HepG2 (cell line): ENCODE measurements at places on chromosomes 11 and 22. TPM values are rescaled to one million over a fixed set of nuclear protein-coding genes. Genes with fewer than 3 reads are reported as not detected.
A peak's percentile ranks its signal among the peaks of the same experiment; 100 is the strongest.

The KCNQ1OT1 gene
- 2.5 and 18.9 TPM in 2 replicates for total RNA-seq

The CEP57 gene
- 59.4 and 85.6 TPM in 2 replicates for total RNA-seq

The COX8A gene
- total RNA-seq = 393 and 406 TPM in 2 replicates

The MOV10L1 gene
- 0.11 TPM in 1 of 2 replicates, not detected in the other for total RNA-seq

The P2RX6 gene
- total RNA-seq = 0.04 TPM in 1 of 2 replicates, not detected in the other

The PDGFD gene
- 0.22 and 0.29 TPM in 2 replicates for total RNA-seq

The SCN3B gene
- total RNA-seq = 0.07 TPM in 1 of 2 replicates, not detected in the other

The CCDC87 gene
- 0.17 and 0.42 TPM in 2 replicates for total RNA-seq

GRCh38 chr11:47854667-47855066 lies 6.5 kb upstream of the NUP160 start:
- peaks cover 15% of the 10 kb centered on the region for H3K4me1 ChIP-seq
- DNase-seq = no peak
- H3K27me3 ChIP-seq = no peaks in the 10 kb centered on the region
- H3K36me3 ChIP-seq = no peaks in the 10 kb centered on the region
- no peak overlapping the region for H3K4me3 ChIP-seq

DNA sequence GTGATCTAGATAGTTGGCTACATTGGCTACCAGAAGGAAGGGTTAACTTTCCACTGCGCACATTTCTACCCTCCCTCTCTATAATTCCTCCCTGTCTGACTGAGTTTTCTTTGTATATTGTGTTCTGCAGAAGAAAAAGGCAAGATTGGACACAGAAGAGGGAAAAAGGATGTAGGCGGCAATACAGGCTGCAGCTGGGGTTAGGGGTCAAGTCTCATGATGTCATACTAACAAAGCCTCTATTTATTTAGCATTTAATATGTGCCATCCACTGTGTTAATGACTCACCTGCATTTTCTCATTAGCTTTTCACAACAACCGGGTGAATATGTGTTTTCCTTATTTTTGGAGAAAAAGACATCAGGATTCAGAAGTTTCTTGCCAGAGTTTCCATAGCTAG lies 2.0 kb downstream of the FAM83F start:
- no peak overlapping the region for H3K4me3 ChIP-seq
- no peak for DNase-seq
- 0 out of 2 replicates have a peak, but pooled peaks cover 2% of the 10 kb centered on the region for H3K27me3 ChIP-seq
- no peak overlapping the region for H3K27ac ChIP-seq
- peaks cover 50% of the 10 kb centered on the region for H3K4me1 ChIP-seq

DNA sequence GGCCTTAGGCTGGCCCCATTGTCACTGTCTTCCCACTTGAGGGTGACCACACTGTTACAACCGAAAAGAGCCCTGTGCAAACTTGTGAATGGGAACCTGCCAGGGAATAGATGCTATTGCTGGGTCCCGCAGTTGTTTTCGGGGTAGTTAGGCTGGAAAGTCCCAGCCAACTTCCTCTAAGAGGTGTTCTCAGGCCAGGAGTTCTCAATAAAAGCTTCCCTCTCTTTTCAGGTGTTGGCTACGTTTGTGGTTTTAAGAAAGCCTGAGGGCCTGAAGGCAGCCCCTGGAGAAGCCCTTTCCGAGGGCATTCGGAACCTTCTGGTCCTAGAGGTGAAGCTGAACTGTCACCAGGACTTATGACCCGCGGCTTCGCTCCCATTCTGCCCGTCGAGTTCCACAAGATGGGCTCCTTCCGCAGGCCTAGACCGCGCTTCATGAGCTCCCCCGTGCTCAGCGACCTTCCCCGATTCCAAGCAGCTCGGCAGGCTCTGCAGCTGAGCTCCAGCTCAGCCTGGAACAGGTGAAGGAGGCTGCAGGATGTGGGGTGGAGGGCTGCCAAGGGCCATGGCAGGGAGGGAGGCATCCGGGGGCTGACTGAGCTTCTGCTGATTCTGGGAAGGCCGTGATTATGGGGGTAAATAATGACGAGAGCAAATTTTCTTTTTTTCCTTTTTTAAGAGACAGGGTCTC lies 104.8 kb downstream of the PRR5L start:
- H3K4me3 ChIP-seq = no peak overlapping the region
- no peak overlapping the region for H3K27ac ChIP-seq
- no peaks in the 10 kb centered on the region for H3K27me3 ChIP-seq
- no peaks in the 10 kb centered on the region for H3K4me1 ChIP-seq

GRCh38 chr22:35380013-35380412 lies 883 bp upstream of the HMOX1 start:
- H3K36me3 ChIP-seq = peaks cover 8% of the 10 kb centered on the region
- peak overlapping the region; percentile 81 for H3K4me3 ChIP-seq
- H3K4me1 ChIP-seq = peaks cover 90% of the 10 kb centered on the region
- peak overlapping the region; percentile 76 for H3K27ac ChIP-seq

- DNase-seq = no peak
- no peak overlapping the region for H3K4me3 ChIP-seq
- peaks cover 50% of the 10 kb centered on the region for H3K27me3 ChIP-seq
- peaks cover 9% of the 10 kb centered on the region for H3K4me1 ChIP-seq
- no peak overlapping the region for H3K27ac ChIP-seq
Measured at GRCh38 chr22:49753276-49753890, 74.3 kb downstream of the BRD1 start.

- H3K36me3 ChIP-seq = no peaks in the 10 kb centered on the region
- DNase-seq = no peak
- no peak overlapping the region for H3K4me3 ChIP-seq
- no peaks in the 10 kb centered on the region for H3K4me1 ChIP-seq
Measured at GRCh38 chr11:131633921-131634715, 263.7 kb downstream of the NTM start.

DNA sequence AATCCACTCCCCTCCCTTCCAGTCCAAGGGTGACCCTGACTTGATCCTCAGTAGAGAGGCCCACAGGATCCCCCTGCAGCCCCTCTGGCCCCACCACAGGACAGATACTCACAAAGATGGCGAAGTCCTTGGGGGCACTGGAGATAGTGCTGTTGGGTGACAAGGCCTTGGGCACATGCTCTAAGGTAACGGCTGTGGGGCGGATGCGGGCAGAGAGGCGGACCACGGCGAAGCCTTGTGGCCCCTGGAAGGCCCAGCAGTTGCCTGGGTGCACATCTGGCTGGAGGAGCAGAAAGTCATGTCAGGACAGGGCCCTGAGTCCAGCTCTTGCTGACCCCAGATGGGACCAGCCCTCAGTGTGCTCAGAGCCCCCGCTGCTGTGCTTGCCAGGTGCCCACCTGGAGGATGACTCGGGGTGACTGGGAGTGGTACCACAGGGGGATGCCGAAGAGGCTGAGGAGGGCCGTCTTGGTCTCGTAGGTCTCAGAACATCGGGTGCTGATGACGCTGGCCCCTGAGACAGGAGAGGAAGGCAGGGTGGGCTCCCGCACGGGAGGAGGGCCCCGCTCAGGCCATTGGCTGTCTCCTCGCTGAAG lies 17.2 kb downstream of the SUN2 start:
- peaks cover 10% of the 10 kb centered on the region for H3K4me1 ChIP-seq
- H3K27me3 ChIP-seq = no peaks in the 10 kb centered on the region
- H3K36me3 ChIP-seq = peaks cover 79% of the 10 kb centered on the region
- H3K4me3 ChIP-seq = no peak overlapping the region

GRCh38 chr22:24501301-24502005 lies 6.3 kb downstream of the UPB1 start:
- peak; percentile 64 for DNase-seq
- no peaks in the 10 kb centered on the region for H3K27me3 ChIP-seq
- peaks cover 100% of the 10 kb centered on the region for H3K4me1 ChIP-seq
- no peaks in the 10 kb centered on the region for H3K36me3 ChIP-seq
- H3K27ac ChIP-seq = peak overlapping the region; percentile 32
- H3K4me3 ChIP-seq = 0 out of 2 replicates have a peak overlapping the region, but pooled peaks have one; percentile 2

- H3K27ac ChIP-seq = no peak overlapping the region
- no peaks in the 10 kb centered on the region for H3K36me3 ChIP-seq
- H3K4me3 ChIP-seq = no peak overlapping the region
- H3K27me3 ChIP-seq = peaks cover 9% of the 10 kb centered on the region; the same call in 1 of the 3 replicates
Measured at GRCh38 chr11:6693342-6694228, 10.4 kb upstream of the MRPL17 start.

DNA sequence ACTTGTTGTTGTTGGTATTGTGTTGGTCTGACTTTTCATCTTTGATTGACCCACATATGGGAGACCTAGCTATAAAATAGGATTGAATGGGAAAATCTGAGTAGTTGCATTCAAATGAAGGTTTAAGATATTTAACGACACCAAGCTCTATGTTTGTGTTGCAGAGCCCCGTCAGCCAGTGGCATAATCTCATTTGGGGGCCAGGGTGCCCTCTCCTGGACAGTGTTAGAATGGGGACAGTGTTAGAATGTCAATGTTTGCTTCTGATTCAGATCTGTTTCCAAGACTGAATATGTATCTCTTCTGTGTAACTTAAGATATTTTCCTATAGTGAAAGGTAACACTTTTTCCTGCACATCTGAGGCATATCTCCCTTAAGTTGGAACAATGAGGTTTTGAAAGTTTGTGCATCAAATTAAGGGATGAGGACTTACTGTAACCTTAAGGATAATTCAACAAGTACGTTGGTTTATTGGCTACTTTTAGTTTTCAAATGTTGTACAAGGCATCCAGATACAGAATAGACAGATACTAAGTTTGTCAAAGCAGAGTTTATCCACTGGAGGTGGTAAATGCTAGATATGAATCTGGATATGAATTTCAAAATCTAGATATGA lies 5.3 kb upstream of the OR52M1 start:
- no peak overlapping the region for H3K27ac ChIP-seq
- H3K36me3 ChIP-seq = no peaks in the 10 kb centered on the region
- H3K4me3 ChIP-seq = no peak overlapping the region
- no peaks in the 10 kb centered on the region; the same call in 2 of the 3 replicates for H3K27me3 ChIP-seq
- DNase-seq = peak; percentile 18

DNA sequence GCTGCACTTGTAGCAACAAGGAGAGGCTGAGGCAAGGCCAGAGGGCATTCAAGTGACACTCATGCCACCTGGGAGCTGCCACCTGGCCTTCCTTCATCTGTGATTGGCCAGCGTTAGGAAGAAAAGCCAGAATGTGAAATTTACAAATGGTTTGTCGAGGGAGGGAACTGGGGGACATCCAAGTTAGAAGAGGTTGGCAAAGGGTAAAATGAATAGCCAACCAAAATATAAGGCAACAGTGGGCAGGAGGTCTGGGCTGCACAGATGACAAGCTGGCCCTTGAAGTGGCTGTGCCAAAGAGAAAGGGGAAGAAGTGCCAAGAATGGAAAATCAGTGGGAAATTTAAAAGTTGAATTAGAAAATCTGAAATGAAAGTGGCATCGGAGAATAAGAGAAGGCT lies 221.4 kb downstream of the C11orf91 start:
- peaks cover 29% of the 10 kb centered on the region for H3K4me1 ChIP-seq
- no peak overlapping the region for H3K4me3 ChIP-seq
- H3K27me3 ChIP-seq = peaks cover 2% of the 10 kb centered on the region; the same call in 1 of the 2 replicates
- no peaks in the 10 kb centered on the region for H3K36me3 ChIP-seq

GRCh38 chr22:49614966-49615965 lies 212.4 kb downstream of the BRD1 start:
- DNase-seq = no peak
- H3K27ac ChIP-seq = no peak overlapping the region
- peaks cover 7% of the 10 kb centered on the region for H3K27me3 ChIP-seq
- no peaks in the 10 kb centered on the region for H3K4me1 ChIP-seq

GRCh38 chr11:11370962-11371303 lies 17.9 kb upstream of the CSNK2A3 start:
- H3K36me3 ChIP-seq = no peaks in the 10 kb centered on the region
- H3K27me3 ChIP-seq = no peaks in the 10 kb centered on the region; the same call in 2 of the 3 replicates
- H3K27ac ChIP-seq = no peak overlapping the region
- no peak overlapping the region for H3K4me3 ChIP-seq

GRCh38 chr22:43969989-43970755 lies 14.9 kb downstream of the SAMM50 start:
- H3K27me3 ChIP-seq = no peaks in the 10 kb centered on the region
- no peak overlapping the region for H3K4me3 ChIP-seq
- no peak for DNase-seq
- peaks cover 38% of the 10 kb centered on the region for H3K36me3 ChIP-seq
- no peaks in the 10 kb centered on the region for H3K4me1 ChIP-seq

- peaks cover 39% of the 10 kb centered on the region for H3K4me1 ChIP-seq
- H3K27me3 ChIP-seq = no peaks in the 10 kb centered on the region
- no peak for DNase-seq
- H3K4me3 ChIP-seq = no peak overlapping the region
- H3K36me3 ChIP-seq = no peaks in the 10 kb centered on the region
- no peak overlapping the region for H3K27ac ChIP-seq
Measured at GRCh38 chr11:86473991-86474833, 99.5 kb downstream of the CCDC81 start.

- no peak for DNase-seq
- H3K4me1 ChIP-seq = peaks cover 64% of the 10 kb centered on the region
- H3K27ac ChIP-seq = peak within 1 kb of the TSS; percentile 59
- no peaks in the 10 kb centered on the region for H3K36me3 ChIP-seq
- H3K4me3 ChIP-seq = peak within 1 kb of the TSS; percentile 64
Measured at GRCh38 chr11:69155302-69156234, at the start of gene SMIM38. SMIM38 (plus strand) TSS chr11:69155935; CDS start chr11:69157847, 1,912 bp downstream.

DNA sequence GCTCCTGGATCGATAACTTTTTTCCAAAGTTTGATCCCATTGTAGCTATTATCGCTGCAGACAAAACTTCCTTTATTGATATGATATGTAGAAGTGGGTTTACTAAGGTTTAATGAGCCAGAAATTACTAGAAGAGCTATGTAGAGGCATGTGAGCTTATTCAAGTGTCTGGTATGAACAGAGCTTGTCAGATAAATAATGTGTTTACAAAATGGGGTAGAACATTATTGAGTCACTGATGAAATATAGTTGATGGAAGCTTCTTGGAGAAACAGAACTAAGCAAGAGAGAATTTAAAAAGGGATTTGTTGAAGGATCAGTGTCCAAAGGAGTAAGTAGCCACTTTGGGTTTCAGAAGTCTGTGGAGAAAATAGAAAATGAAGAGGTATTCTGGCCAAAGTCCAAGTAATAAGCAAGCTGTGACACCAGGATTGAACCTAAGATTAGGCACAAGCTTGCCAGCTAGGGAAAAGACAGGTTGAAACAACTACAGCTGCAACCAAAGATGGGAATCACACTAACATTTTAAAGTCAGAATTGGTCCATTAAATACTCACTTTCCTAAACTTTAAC lies 104.3 kb downstream of the MAML2 start:
- H3K4me1 ChIP-seq = peaks cover 80% of the 10 kb centered on the region
- no peaks in the 10 kb centered on the region for H3K36me3 ChIP-seq
- H3K4me3 ChIP-seq = no peak overlapping the region
- DNase-seq = no peak
- H3K27ac ChIP-seq = peak overlapping the region; percentile 63

DNA sequence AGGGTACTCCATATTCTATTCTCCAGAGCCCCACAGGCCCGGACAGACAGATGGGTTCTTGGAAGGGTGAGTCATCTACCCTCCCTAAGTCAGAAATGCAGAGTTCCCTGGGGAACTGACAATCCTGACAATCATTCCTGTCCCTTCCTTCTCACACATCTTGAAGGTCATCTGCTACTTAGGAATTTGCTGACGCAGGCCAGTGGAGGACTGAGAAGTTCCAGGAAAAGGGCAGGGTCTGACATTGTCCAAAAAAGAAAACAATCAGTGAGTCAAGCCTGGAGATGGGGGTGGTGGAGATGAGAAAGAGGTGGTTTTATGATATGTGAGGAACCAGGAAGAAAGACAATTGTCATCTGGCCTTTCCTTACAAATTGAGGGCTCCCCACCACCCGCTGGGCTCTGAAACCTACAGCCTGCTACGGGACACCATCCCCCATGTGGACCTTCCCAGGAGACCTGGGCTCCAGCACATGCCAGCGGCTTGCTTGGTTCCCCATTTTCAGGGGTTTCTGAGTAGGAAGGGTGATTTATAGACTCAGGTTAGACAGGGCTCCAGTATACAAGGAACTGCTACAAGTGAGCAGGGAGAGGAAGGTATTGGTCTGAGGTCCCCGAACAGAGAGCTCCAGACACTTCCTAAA lies 12.9 kb downstream of the CD59 start:
- H3K27ac ChIP-seq = peak overlapping the region; percentile 66
- H3K4me3 ChIP-seq = no peak overlapping the region
- H3K4me1 ChIP-seq = peaks cover 35% of the 10 kb centered on the region
- peaks cover 31% of the 10 kb centered on the region for H3K36me3 ChIP-seq
- no peak for DNase-seq
- H3K27me3 ChIP-seq = no peaks in the 10 kb centered on the region
